ENCODE measurements at places on chromosomes 12 and 14. TPM values are rescaled to one million over a fixed set of nuclear protein-coding genes. Genes with fewer than 3 reads are reported as not detected.

Gene LTB4R2
- polyA plus RNA-seq: 0.53 TPM

Gene BICDL1
- 0.30 TPM for polyA plus RNA-seq

Gene KRT83
- not detected for polyA plus RNA-seq

Gene OAS3
- 4.1 TPM for polyA plus RNA-seq

Gene CLEC2A
- not detected for polyA plus RNA-seq

Gene FAM186B
- 0.17 TPM for polyA plus RNA-seq

Gene APOF
- polyA plus RNA-seq: not detected

Gene SERPINA9
- not detected for polyA plus RNA-seq

Gene ZFHX2
- polyA plus RNA-seq: 0.24 TPM

GRCh38 chr12:113276306-113276705, 55.0 kb downstream of the TPCN1 start:
- no peak for DNase-seq

DNA sequence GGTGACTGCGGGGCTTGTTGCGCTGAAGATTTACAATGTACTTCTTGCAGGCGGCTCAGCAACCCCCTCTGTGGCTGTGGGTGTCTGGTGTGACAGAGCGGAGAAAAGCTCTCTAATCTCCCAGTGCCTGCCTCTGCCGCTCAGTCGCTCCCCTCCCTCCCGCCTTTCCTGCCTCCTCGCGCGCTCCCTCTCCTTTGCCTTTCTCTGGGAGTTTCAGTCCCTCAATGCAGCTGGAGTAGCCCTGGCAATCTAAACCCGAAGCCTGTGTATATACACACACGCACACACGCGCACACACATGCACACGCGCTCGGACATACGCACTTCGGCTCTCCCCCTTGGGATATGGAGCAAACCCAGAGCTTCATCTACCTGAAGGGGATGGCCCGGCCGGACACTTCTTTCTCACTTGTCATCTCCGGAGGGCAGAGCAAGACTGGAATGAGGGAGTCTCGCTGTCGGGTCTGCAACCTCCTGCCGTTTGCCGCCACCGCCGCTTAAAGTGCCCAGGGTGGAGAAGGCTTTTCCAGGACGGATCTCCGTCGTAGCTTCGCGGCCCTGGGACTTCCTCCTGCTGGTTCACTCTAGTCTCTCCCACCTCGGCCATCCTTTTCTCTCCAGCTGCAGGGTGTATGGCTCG, 599 bp upstream of the TRHDE start:
- no peak for DNase-seq

DNA sequence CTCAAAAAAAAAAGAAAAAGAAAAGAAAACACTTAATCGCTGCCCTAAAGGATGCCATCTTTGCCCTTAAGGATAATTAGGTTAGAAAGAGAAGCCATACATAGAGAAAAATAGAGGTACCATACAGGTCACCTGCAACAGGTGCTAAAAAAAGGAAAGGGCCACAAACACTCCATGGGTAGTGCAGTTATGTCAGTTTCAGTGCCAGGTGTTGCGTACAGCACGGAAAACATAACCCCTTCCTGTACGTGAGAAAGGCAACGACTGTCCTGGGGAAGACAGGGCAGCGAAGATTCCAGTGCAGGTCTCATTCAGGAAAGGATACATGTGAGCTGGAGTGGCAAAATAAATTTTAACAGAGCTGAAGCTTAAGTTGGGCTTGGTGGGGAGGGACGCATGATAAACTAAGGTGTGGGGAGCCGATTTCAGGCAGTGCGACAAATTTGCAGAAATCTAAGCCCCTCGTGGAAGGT, 553 bp upstream of the DAZAP2 start:
- DNase-seq: no peak

DNA sequence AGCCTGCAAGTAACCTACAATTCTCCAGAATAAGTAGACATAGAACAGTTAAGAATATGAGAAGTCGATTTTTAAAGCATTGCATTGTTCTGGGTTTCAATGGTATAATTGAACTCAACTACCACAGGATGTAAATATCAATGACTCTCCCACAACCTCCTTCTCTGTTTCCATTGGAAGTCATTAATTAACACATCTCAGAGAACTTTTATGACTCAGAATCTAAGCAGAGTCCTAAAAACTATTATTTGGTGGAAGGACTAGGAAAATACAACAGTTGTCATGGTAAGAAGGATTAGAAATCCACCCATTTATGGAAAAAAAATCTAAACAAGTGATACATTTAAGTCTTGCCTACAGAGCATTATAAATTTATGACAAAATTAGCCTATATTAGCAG, 21.1 kb upstream of the CPNE8 start:
- DNase-seq: no peak

GRCh38 chr12:108341854-108342847, 3.0 kb upstream of the CMKLR1 start:
- no peak for DNase-seq

GRCh38 chr14:59631237-59631636, 54.6 kb upstream of the CCDC175 start:
- DNase-seq: no peak

GRCh38 chr14:37985826-37986470, 221.8 kb upstream of the SSTR1 start:
- DNase-seq: no peak

DNA sequence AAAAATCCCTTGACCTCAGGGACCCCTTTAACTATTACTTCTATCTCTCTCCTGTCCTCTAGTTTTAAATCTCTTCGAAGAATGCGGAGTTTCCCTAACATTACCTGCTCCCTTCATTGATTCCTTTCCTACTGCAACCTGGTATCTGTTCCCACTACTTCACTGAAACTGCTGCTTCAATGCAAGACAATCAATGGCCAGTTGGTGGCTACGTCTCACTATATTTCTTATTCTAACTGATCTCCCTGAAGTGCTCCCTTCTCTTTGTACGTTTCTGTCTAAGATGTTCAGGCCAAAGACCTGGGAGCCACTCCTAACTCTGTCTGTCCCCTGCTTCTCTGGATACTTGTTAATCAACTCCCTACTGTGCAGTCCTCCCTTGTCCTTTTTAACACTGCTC, 10.3 kb upstream of the KCNA1 start:
- no peak for DNase-seq

DNA sequence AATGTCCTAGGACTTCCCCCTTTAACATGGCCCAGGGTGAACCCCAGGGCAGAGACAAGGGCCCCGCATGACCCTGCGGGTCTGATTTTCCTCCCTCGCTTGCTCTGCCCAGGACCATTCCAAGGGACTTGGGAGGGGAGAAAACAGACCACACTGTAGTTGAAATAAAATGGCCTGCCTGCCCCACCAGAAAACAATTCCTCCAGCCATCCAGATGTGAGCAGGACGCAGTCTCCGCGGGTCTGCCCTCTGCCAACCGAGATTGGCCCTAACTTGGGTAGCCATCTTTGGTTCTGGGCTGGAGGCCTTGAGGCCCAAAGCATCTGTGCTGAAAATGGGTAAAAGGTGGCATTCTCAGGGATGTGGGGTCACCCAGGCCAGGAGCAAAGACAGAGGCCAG, 75.5 kb downstream of the RFLNA start:
- no peak for DNase-seq

DNA sequence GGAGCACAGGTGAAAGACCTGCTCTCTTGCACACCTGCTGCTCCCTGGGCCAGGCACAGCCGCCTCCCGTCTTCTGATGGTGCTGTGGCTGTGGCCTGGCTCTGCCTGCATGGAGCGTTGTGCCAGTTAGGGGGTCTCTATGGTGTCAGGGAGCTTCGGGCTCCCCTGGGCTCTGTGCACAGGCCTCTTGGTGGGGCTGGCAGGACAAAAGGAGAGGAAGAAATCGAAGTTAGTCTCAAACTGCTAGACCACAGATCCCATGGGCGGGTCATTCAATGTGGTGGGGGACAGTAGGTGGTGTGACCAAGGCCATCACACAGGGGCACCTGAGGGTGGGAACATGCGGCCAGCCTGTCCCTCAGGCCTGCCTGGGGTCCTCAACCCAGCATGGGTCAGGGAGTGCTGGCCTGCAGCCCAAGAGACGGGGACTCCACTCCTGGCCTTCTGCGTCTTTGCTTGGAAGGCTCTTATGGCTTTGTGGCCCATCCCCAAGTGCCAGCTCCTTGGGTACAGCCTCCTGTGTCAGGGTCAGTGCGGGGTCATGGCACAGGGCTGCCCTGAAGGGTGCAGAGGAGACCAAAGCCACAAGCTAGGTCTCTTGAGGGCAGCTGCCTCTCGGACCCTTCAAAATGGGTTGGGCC, 84.1 kb downstream of the KIF26A start:
- peak; percentile 47 for DNase-seq

DNA sequence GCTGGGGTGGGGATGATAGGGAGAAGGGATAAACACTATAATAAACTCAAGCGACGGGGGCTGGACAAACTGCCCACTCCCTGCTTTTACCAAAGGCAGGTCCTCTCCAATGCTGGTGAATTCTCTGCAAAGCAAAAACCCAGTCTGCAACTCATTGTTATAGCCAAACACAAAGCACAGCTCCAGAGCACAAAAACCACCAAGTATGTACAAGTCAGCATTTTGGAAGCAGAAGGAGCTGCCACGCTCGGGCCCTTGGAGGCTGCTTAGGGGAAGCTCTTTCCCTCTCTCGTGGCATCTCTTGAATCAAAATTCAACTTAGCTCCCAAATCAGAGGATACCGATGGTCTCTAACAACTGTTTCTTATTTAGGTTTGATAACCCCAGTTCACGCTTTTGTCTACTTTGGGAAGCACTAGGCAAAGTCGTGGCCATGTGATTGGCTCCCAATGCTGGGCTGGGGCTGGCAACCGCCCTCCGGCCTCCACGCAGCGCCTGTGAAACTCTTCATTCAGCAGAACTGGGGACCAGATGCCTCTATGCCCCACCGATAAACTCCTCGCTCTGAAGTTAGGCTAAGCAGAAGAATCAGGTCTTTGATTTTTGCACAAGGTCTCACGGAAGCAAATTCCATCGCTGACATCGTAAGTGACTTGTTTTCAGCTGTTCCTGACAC, 158.5 kb upstream of the FOXN3 start:
- DNase-seq: no peak

DNA sequence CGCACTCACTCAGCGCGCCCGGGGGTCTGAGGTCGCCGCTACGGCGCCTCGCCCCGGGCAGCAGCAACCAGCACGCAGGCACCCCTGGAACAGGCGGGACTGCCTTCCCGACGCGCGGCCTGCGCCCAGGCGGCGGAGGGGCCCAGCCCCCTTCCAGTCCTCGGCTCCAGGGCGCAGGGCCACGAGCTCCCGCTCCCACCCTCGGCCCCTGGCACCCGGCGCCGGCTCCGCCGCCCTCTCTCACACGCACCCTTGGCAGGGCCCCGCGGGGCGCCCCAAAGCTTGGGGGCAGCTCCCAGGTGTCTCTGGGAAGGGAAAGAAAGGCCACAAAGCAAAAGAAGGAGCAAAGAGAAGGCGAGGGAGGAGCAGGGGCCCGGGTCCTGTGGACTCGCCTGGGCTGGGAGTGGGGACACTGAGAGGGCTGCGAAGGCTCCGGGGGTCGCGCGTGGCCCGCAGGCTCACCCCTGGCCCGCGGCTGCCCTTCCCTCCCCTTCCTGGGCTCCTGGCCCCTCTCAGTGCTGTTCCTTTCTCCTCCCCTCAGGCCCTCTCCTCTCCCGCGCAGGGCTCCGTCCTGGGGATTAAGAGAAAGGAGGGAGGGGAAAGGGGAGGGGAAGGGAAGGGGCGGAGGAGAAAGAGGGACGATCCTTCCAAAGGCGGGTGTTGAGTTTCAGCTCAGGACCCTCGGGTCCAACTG, 907 bp upstream of the EFS start:
- peak; percentile 64 for DNase-seq

GRCh38 chr12:49084438-49084837, 10.2 kb downstream of the DHH start:
- no peak for DNase-seq

GRCh38 chr12:121577443-121578180, 3.2 kb downstream of the KDM2B start:
- no peak for DNase-seq

DNA sequence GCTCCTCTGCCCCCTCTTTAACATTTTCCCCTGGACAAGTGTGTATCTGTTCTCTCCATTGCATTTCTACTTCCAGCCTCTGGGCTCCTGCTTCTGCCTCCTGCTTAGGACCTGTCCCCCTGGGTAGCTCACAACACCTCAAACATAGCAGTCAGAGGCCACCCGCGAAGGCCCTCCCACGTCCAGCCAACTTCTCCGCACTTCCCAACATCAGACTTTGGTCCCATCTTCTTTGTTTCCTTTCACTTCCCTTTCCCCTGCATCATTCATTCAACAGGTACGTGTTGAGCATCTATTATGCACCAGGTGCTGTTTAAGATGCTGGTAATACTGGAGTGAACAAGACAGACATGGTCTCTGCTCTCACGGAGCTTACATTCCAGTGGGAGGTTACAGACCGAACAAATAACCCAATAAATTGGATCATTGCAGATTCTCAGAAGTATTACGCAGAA, 3.1 kb downstream of the C12orf57 start:
- no peak for DNase-seq

DNA sequence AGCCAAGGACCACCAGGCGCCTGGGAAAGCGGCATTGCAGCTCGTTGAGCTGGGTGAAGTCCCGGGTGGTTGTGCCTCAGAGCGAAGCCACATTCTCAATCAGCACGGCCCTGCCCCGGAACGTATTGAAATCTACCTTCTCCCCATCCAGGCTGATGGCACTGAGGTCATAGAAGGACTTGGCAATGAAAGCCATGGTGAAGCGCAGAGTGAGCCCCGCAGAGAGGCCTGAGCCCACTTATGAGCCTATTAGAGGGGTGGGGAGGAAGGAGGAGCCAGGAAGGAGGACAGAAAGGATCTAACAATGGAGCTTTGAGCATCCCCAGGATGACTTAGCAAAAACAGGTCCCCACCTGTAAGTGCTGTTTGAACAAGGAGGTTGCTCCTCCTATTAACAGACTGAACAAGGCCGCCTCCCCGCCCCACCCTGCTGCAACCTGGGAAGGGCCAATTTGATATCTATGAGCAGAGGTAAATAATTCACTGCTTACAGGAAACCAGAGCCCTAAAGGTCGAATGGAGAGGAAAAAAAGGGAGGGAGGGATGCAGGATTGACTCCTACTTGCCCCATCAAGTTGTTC, at the start of gene GPX2:
GPX2 (minus strand) TSS at position 215 of the 581 bp plus-strand sequence; CDS start at position 196, 19 bp downstream.
- no peak for DNase-seq

DNA sequence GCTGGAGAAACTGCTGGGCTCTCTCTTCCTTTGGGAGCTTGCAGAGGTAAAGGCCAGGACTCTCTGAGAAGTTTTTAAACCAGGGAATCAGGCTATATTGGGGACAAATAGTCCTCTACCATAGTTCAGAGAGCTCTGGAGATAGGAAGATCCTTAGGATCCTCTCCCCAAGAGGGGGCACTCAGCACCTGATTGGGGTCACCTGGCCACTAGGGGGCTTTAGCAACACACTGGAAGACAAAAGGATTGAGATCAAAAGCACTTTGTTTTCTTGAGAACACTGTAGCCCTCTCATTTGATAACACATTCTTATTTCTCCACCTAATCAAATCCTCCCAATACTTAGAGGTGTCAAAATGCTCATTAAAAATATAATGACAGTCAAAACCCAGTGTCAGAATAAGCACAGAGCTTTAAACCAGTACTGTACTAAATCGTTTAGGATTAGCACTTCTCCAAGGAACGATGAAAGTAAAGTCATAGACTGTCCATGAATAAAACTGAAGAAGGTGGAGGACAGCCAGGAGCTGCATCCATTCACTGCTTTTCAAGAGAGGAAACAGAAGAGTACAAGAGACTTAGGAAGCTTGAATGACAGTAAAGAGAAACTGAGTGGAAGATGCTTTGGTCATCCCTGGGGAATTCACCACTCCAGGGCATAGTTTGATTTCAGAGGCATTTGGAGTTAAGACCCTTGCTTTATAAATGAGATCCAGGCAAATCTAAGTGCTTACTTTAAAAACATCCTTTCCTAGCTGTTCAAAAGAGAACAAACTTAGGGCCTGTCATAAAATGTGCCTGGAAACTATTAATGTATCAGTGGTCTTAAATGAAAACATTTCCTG, 26.5 kb downstream of the BMP4 start:
- no peak for DNase-seq

Measured in heart left ventricle (tissue), 16 donors.